Astrocyte of the cerebellum (primary cell): ENCODE measurements at places on chromosomes 13 and 19.

GRCh38 chr13:110400786-110401533 lies 93.9 kb downstream of the COL4A2 start:
- DNase-seq: no peak

DNA sequence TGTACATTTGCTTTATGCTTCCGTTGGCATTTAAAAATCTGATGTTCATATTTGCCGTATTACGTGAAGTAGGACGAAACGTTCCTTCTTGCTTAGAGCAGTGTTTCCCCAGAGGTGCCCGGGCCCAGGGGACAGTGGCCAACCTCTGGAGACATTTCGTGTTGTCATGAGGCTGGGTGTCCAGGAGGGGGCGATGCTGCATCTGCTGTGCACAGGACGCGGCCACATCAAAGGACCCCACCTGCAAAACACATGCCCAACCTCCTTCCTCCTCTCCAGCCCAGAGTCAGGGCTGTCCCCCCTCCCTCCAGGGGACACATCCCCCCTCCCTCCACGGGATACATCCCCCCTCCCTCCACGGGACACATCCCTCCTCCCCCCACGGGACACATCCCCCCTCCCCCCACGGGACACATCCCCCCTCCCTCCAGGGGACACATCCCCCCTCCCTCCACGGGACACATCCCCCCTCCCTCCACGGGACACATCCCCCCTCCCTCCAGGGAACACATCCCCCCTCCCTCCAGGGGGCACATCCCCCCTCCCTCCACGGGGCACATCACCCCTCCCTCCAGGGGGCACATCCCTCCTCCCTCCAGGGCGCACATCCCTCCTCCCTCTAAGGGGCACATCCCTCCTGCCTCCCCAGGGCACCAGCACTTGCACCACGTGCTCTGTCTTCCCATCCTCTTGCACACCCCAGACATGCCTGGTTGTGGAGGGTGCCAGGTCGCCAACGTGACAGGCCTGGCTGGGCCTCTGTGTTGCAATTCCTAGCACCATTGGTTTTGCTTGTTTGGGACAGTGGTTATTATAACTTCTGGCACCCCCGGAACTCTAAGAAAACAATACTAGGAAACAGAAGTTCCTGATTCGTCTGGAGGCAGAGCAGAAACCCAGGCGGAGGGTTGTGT lies 46.7 kb downstream of the GAS6 start:
- peak; percentile 73 for DNase-seq

DNA sequence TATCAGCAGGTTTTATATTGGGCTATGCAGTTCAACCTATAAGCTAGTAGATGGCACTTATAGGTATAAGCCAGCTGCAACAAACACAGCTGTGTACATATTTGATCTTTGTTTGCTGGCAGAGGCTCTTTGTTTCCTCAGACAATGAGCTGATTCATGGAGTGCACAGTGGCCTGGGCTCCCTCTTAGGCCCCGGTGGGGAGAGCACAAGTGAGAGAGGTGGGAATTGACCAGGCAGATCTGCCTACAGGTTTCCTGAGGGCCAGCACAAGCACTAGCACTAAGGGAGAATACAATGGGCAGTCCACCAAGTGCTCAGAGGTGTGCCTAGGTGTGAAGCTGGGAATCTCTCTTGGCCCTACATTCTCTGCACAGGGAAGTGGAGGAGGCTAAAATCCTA lies 1390.7 kb downstream of the SLITRK5 start:
- no peak for DNase-seq

DNA sequence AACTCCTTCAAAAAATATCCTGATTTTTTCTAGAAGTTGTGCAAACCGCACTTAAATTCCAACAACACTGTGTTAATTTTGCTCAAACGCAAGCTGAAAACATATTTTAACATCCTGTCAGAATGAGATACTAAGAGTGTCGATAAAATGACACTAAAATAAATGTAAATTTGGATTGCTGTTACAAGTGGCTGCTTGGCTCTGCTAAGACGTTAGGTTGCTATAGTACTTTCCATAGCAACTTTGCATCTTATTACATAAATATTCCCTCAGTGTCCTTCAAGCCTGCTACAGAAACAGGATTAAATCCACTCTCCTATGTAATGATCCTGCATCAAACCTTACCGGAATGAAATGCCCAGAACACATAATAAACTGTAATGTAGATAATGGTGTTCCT lies 292.1 kb downstream of the DNAJC15 start:
- no peak for DNase-seq

DNA sequence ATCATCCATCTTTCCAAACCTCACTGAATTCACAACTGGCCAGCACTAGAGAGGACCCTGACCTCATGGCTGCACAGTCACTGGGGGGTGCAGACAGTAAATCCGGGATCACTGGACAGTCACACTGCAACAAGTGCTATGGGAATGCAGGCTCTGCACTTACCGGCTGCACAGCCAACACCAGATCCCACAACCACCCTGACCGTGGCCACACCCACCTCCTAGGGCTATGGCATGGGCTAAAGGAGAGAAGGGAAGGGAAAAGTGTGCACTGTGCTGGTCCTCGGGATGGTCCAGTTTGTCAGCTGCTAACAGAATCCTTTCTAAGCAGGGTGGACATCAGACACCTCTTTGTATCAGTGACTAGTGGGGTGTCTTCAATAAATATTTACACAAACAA lies 118.2 kb downstream of the MIPEP start:
- DNase-seq: no peak

- peak; percentile 26 for DNase-seq
These were observed 330.8 kb downstream of the DLEU7 start for GRCh38 chr13:50512474-50513299.

- DNase-seq: no peak
These were observed 744 bp upstream of the ZNF584 start for GRCh38 chr19:58407658-58408151.

GRCh38 chr19:55440411-55441105 lies 2.5 kb downstream of the SHISA7 start:
- no peak for DNase-seq

DNA sequence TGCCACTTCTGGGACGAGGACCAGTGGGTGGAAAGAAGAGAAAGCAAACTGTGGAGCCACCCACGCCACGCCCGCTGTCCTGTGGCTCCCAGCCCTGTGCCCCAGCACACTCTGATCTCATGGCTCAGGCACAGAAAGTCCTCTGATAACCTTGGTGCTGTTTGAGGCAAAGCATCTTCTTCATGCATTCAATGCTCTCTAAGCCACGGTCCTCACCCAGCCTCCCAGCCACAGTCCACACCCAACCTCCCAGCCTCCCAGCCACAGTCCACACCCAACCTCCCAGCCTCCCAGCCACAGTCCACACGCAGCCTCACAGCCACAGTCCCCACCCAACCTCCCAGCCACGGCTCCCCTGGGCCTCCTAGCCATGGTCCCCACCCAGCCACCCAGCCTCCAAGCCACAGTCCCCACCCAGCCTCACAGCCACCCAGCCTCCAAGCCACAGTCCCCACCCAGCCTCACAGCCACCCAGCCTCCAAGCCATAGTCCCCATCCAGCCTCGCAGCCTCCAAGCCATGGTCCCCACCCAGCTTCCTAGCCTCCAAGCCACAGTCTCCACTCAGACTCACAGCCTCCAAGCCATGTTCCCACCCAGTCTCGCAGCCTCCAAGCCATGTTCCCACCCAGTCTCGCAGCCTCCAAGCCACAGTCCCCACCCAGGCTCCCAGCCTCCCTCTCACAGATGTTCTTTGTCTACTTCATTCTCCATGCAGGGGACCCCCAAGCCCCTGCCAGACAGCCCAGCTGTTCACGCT lies 74.9 kb downstream of the SOX1 start:
- DNase-seq: no peak
